Substantia nigra (tissue), 51 donors: ENCODE measurements at places on chromosomes 5 and 9.
A peak's percentile ranks its signal among the peaks of the same experiment; 100 is the strongest.

GRCh38 chr5:14925326-14925725 lies 53.7 kb upstream of the ANKH start:
- DNase-seq = no peak

GRCh38 chr5:57360871-57361270 lies 121.7 kb downstream of the ACTBL2 start:
- no peak for DNase-seq

GRCh38 chr5:54556141-54556540 lies 38.6 kb downstream of the SNX18 start:
- DNase-seq = no peak

DNA sequence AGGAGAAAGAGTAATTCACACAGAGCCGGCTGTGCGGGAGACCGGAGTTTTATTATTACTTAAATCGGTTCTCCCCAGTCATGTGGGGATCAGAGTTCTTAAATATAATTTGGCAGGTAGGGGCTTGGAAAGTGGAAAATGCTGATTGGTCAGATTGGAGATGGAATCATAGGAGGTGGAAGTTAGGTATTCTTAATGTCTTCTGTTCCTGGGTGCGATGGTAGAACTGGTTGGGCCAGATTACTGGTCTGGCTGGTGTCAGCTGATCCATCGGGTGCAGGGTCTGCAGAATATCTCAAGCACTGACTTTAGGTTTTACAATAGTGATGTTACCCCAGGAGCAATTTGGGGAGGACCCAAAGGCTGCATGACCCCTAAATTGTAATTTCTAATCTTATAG lies 4.6 kb upstream of the CERCAM start:
- no peak for DNase-seq

- no peak for DNase-seq
Measured at GRCh38 chr5:68657055-68657961, 436.5 kb upstream of the SLC30A5 start.

DNA sequence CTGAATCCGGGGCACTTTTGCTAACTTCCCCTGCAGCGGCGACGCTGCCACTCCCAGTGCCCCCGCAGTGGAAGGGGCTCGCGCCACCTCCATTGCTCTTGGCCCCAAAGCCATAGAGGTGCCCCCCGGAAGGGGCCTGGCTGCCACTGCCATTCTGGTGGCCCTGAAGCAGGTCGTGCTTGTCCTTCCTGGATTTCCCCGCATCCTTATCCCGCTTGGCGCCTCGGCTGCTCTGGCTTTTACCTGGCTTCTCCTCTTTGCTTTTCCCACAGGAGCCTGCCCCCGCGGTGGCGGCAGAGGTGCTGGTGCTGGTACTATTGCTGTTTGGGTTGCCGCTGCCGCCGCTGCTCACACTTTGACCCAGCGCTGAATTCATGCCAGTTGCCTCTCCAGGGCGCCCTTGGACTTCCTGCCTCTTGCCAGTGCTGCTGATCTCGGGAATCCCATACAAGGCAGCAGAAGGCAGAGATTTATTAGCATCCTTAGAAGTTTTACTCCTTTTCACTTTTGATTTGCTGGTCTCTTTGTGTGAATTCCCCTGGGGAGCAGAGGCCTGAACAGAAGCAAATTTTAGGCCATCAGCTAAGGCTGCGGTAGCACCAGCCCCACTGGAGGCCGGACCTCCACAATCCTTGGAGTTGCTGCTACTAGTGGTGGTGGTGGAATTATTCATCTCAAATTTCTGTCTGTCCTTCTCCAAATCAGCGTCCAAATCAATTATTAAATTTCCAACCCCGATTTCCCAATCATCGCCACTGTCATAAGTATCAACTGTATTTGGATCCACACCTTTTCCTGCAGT lies 2.1 kb downstream of the ZNF608 start:
- DNase-seq = peak; percentile 67

- no peak for DNase-seq
Measured at GRCh38 chr9:137147793-137148160, 8.8 kb downstream of the GRIN1 start.

DNA sequence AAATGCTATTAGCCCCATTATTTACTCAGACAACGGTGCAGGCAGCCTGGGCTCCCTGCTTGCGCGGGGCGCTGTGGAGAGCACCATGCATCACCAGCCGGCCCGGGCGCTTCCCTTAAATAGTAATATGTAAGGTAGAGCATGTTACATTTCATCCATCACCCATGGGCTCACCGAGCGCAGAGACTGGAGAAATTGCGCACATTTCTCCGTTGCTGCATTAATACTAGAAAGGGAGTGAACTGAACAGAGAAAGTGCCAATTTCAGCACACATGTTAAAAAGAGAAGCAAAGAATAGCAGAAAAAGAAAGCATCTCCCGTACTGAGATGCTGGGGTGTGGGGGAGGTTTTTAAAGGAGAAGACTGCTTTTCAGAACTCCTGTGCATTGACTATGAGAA lies 400.3 kb downstream of the ZSWIM6 start:
- DNase-seq = peak; percentile 8

- no peak for DNase-seq
Measured at GRCh38 chr5:163478126-163478981, 17.9 kb downstream of the HMMR start.

DNA sequence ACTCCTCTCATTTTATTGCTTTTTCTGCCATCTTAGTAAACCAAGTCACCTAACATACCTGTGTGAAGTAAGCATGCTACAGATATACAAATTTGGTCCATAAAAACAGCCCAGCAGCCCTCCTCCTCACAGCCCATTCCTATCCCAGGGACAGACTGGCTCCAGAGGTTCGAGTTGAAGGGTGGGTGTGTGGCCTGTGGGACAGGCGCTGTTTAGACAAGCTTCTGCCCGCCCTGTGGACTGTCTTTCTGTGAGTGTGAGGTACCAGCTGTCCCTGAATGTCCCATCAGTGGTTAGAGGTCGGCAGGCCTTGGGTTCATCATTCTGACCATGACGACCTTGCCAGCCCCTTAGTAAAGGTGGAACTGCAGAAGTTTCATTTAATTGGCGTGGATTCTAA lies 82.0 kb downstream of the WNK2 start:
- DNase-seq = no peak

DNA sequence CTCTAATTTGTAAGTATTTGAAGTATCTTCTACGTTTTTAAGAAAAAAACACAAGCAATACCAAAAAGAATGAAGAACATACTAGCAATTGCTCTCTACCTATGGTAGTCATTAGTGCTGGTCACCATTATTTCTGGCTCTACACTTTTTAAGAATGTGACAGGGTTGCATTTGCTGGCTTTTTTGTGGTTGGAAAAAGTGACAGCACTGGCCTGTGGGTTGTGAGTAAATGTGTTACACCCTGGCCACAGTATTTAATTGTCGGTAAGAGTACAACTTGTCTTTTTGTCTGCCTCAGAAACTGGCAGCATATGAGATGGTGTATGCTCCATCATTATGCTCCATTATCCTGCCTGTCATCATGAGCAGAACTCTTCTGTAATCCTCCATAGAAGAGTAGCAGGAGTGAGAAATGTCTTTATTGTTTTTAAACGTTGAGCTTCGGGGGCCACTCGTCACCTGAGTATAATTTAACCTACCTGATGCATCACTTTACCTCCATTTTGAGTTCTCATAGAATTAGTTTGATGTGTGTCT lies 449.8 kb downstream of the ISL1 start:
- DNase-seq = no peak

DNA sequence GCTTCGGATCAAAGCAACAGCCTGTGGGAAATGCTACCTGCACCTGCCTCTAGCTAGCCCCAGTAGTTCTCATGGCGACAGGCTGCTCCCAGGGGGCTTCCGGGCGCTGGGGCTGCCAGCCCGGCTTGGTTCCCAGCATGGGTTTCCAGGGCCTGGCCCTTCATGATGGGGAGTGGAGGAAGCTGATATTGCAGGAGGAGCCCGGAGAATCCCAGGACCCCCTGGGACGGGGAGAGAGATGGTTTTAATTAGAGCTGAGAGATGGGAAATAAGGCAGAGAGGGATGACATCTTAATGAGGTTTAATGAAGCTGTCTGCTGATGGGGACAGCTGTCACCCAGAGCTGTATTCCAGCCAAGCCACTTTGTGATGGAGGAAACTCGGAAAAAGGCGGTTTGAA lies 78.6 kb downstream of the CFAP77 start:
- DNase-seq = no peak

- DNase-seq = no peak
Measured at GRCh38 chr5:83608122-83608521, 112.5 kb downstream of the HAPLN1 start.

GRCh38 chr5:106374956-106375355 lies 1295.8 kb downstream of the EFNA5 start:
- no peak for DNase-seq

- DNase-seq = no peak
Measured at GRCh38 chr5:125401724-125402622, 655.5 kb upstream of the ZNF608 start.

DNA sequence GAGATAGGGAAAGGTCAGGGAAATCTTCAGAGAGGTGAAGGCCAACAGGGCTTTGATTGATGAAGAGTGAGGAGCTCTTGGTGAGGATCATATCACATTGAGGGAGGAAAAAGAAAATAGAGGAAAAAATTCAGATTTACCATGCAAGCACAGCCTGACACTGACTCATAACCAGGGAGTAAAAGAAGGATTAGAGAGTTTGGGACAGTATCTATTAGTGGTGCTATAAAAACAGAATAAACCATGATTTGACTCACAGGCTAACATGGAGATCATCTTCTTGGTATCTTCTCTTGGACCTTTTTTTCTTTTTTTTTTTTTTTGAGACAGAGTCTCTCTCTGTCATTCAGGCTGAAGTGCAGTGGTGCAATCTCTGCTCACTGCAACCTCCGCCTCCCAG lies 44.4 kb downstream of the MUSK start:
- no peak for DNase-seq

DNA sequence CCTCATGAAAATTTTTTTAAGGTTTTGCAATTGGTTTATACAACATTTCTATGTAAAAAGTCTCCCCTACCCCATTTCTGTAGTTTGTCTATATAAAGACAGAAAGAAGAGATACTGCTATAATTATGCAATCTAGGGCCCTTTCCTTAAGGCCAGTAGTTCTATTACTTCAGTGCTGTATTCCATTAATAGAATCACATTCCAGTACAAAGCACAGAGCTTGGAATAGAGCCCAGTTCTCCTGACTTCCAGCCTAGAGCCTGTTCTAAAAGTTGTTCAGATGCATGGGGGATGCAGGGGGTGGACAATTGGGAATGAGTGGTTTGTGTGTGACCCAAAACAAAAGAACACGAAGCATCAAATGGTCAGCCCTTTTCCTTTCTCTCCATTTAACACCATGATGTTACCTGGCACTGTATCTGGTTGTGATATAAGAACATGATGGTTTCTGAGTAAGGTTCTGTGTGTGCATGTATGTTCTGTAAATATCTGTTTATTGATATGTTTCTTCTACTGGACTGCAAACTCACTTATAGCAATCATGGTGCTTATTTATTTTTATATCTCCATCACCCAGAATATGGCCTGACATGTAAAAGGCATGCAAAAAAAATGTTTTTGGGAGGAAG lies 8.2 kb upstream of the GRAMD2B start:
- no peak for DNase-seq

DNA sequence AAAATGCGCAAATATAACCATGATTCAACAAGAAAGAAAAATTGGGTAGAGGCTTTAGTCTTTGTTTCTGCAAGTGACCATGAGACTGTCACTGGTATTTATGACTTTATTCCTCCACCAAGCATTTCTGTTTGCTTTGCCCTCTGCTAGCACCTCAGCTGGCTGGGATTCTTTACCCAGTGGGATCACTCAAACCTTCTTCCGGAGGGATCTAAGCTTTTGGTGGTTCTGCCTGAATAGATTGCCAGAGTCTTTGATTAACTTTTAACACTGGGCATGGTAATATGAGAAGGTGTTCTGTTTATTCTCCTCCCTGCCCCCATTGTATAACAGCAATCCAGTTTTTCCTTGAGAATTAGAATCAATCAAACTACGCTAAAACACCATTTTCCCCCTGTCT lies 59.1 kb upstream of the FBN2 start:
- DNase-seq = no peak

- no peak for DNase-seq
Measured at GRCh38 chr9:72139226-72139625, 10.0 kb upstream of the GDA start.

- DNase-seq = no peak
Measured at GRCh38 chr5:38899936-38900335, 54.1 kb downstream of the OSMR start.

GRCh38 chr5:39657943-39658342 lies 233.2 kb upstream of the DAB2 start:
- no peak for DNase-seq

DNA sequence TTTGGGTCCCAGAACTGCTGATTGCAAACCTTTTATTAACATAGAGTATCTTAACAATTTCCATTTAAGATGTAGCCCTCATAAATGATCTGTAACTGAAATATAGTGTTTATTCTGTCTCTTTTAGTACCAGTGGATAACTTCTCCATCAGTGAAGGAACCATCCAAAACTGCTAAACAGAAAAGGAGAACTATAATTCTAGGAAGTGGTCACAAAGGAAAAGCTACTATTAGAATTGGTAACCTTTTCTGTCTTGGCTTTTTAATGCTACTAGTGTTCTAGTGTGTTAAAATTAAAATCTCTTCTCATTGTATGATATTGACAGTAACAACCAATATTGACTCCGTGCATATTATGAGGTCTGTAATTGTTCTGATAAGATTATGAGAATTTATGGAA lies 12.8 kb downstream of the CEP78 start:
- DNase-seq = no peak

- no peak for DNase-seq
Measured at GRCh38 chr9:137085920-137086530, 760 bp upstream of the MAN1B1 start.

- no peak for DNase-seq
Measured at GRCh38 chr5:45098483-45098882, 289.7 kb downstream of the MRPS30 start.

DNA sequence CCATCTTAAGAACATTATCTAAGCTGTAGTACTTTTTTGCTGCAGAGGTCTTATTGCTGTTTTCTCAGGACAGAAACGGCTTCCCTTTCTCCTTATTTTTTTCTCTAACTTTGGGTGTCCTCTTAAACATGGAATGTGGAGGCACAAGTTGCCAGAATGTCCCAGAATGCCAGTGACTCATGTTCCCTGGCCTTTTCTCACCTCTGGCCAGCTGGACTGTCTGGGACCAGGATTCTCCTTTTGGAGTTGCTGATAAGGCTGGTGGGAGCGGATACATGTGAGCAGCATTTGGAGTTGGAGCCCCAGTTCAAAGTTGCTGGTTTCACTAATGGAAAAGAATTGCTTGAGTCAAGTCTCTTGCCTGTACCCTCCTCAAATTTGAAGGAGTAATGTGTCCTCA lies 112.8 kb downstream of the ARHGAP26 start:
- no peak for DNase-seq

GRCh38 chr5:93055971-93056370 lies 525.0 kb downstream of the NR2F1-AS1 start:
- DNase-seq = no peak
